ENCODE measurements at places on chromosomes 11 and 22. TPM values are rescaled to one million over a fixed set of nuclear protein-coding genes. Genes with fewer than 3 reads are reported as not detected.

DNA sequence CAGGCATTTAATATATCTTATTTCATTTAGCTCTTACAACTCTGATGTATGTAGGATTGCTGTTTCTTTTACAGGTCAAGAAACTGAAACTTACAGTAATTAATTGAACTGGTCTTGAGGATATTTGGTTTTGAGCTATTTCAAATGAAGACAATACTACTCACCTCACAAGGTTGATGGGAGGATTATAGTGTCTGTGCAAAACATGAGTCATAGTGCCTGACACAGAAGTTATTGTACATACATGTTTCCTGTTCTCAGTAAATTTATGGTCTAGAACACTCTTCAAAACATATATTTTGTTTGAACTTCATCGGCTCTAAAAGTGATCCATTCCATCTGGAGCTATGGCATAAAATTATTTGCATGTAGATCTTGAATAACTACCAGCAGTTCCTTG, 61.9 kb downstream of the CECR2 start:
- no peak for DNase-seq

GRCh38 chr22:21100149-21101032, 54.6 kb downstream of the LRRC74B start:
- no peak for DNase-seq

DNA sequence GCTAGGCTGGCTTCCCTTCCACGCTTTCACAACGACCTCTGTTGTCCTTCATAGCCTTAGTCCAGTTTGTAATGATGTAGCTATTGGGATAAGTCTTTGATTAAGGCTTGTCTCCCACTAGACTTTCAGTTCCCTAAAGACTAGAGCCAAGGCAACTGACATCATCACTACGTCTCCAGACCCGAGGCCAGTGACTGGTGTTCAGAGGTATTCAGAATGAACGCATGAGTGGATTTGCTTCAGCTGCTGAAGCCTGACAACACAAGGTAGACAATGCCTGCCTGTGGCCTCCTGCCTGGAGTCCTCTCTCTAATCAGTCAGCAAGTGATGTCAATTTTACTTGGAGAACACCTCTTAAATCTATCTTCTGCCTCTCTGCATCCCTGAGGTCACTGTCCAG, 13.6 kb downstream of the EFCAB6 start:
- no peak for DNase-seq

- DNase-seq: no peak
These were observed 35.9 kb downstream of the MYO18B start for GRCh38 chr22:25777870-25778269.

DNA sequence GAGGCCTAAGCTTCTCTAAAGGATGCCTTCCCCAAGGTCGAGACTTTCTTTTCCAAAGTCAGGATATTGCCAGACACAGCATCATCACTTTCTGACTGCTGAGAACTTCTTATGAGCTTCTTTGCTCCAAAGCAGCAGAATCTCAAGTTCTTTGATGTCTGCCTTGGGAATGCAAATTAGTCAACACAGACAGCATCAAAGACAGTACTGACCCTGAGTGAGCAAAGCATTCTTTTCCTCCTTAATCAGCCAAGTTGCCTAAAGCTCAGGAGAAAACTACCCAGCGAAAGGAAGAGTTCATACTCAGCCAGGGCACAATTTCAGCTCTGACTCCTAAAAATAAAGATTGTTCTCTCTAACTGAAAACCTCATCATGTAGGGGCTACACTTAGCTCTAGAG, 98.0 kb downstream of the SLC36A4 start:
- no peak for DNase-seq

GRCh38 chr11:122563761-122564160, 91.8 kb upstream of the UBASH3B start:
- no peak for DNase-seq

Gene DCHS1
- total RNA-seq: 89.7 TPM

Gene PTPRCAP
- total RNA-seq: 2.2 TPM

Measured in glomerular endothelial cell (primary cell).